ENCODE measurements at places on chromosomes 12 and 14.

DNA sequence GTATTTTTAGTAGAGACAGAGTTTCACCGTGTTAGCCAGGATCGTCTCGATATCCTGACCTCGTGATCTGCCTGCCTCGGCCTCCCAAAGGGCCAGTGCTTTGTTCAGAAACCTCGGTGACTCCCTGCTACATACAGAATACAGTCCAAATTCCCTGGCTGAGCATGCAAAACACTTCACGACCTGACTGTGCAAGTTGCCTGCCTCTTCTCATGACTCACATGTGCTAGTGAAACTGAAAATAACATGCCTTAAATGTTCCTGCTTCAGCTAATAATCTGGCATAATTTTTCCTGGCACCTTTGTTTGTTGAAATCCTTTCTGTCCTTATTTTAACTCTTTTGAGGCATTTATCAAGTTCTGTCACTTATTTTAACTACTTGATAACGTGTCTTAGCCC lies 8.2 kb downstream of the DMAC2L start:
- DNase-seq: peak; percentile 74

DNA sequence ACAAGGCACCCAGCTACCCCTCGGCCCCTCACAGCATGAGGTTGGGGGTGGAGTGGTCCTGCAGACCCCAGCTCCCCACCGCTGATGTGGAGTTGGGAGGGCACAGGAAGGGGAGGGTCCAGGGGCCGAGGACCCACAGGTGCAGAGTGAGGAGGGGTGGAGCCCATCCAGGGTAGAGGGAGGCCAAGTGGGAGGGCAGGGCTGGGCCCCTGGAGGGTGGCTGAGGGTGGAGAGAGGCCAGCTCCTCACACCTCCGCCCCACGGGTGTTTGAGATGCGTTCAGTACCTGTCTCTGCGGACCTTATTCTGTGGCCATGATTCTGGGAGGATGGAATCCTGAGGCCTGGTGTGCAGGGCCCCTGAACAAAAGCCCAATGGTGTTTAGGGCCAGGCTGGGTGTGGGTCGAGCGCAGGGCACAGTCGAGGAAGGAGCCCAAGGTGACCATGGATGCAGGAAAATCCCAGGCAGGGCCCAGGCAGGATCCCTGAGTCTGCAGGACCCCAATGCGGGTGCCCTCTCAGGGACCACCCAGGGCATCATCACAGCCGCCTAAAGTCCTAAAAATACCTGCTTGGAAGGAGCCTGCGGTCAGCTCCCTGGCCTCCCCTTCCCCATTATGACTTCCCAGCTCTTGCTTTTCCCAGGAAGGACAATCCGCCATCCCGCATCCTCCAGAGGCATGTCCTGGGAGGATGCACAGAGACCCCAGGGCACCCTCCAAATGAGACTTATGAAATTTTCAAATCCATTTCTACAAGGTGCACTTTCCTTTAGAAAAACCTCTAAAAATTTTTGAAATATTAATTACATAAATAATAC lies 377.1 kb upstream of the SFSWAP start:
- DNase-seq: no peak

- no peak for DNase-seq
These were observed 189.3 kb upstream of the G2E3 start for GRCh38 chr14:30369502-30370180.

DNA sequence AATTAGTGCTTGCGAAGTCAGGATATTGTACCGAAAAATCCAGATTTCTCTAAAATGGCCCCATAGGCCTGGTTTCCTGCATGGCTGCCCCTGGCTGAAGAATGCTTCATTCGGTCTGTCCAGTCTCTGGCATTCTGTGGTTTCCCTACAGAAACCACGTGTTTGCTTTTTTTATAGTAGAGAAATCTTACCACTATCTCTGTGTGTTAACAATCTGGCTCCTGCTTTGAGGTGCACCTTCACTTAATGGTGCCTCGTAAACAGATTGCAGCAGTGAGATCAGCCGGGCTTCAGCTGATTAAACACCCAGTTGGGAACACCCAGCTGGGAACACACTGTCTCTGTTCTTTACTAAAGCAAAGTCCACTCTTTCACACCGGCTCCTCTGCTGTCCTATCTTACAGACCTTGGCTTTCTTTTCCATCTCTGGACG lies 6.7 kb upstream of the DNAAF2 start:
- DNase-seq: peak; percentile 27

GRCh38 chr14:65019944-65020566 lies 33.4 kb downstream of the FNTB start:
- DNase-seq: peak; percentile 84

GRCh38 chr12:121036810-121037326 lies 2.2 kb downstream of the OASL start:
- peak; percentile 82 for DNase-seq

DNA sequence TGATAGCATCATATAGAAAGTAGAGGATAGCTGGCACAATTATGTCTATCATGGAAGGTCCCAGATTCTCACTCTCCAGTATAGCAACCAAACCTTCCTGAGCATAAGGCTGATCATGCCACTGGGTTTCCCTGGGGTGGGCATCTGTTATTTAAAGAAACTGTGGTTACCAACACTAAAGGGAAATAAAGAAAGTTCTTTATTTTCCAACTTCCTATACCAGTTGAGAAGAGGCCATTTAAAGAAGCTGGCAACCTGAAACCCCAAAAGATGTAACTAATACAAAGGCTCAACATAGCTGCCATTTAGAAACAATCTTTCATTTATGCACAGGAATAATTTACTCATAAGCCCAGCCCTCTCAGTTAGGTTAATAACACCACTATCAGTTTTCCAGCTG lies 3.1 kb downstream of the BCAT1 start:
- DNase-seq: no peak

GRCh38 chr12:28409892-28410291 lies 219.6 kb downstream of the CCDC91 start:
- DNase-seq: peak; percentile 32

DNA sequence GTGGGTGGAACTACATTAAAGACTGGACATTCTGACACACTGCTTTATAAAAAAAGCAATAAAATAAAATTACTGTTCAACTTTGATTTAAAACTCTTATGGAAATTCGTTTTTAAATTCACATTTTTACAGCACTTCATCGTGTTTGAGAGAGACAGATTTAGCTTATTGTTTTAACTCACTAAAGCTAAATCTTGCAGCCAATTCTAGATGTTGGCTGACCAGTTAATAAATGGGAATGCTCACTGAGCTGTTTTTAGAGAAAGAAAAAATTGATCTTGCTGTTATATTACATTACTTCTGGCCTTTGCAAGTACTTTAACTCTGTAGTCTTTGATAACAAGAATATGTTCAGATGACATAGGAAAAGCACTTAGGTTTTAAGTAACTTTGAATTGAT lies 157.1 kb downstream of the PLCZ1 start:
- DNase-seq: no peak

- DNase-seq: peak; percentile 96
These were observed 3.8 kb upstream of the PSMC6 start for GRCh38 chr14:52703225-52703624.

DNA sequence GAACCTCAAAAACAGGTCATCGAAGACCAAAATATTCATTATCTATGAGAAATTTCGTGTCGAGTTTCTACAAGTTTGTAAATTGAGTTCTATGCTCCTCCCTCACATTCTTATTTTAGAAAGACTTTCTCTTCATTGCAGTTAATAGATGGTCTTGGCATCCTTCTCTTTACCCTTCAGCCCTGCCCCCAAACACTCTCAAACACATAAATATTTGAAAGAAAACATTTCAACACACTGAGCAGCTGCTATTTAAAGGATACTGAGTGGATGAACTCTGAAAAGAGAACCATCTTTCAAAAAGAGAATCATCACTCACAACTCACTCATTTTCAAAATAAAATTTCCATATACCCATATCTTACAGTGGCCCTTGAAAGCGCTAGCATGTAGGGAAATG lies 67.1 kb downstream of the NUAK1 start:
- DNase-seq: peak; percentile 69

- no peak for DNase-seq
These were observed 3.1 kb upstream of the DDHD1 start for GRCh38 chr14:53156238-53156637.

- DNase-seq: no peak
These were observed 334.8 kb upstream of the RGS6 start for GRCh38 chr14:71597287-71597920.

DNA sequence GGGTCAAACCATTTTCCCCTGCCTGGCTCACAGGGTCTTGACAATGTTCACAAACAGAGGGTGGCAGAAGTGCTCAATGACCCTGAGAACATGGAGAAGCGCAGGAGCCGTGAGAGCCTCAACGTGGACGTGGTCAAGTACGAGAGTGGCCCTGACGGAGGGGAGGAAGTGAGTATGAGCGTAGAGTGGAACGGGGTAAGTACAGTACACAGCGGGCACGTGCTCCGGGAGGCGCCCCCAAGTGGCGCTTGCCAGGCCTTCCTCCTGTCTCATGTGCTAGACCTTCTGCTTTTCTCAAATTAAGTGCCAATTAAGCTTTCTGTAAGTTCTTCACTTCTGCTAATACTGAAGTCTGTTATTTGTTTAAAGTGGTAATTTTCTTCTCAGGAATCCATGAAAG lies 35.9 kb downstream of the XRCC3 start:
- DNase-seq: peak; percentile 39

DNA sequence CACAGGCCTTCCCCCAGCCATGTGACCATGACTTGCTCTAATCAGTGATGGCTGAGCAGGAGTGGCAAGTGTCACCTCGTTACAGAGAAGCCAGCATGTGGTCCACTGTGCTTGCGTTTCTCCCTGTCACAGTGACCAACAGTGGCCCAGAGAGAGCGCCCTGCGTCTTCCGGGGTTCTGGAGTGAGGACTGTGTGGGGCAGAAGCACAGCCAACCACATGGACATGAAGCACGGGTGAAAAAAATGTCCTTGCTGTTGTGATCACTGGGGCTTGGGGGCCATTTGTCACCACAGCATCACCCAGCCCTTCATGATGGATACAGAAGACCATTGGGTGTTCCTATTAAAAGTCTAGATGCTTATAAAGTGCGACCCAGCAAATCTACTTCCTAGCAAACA lies 174.6 kb upstream of the C14orf180 start:
- DNase-seq: no peak

DNA sequence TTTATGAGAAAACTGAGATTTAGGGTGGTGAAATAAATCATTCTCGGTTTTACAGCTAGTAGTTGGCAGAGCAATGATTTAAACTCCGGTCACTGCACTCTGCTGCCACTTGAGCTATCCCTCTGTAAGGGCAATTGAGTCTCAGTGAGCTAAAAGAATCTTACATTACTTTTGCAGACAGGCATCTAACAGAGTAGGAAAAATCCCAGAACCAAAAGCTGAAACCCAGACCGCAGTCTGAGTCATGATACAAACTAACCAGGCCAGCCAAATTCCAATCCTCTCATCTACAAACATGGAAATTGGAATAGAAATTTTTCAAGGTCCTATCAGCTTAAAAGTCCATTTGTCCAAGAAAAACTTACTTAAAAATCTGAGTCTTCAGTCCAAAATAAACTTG lies 73.7 kb downstream of the ANKS1B start:
- peak; percentile 91 for DNase-seq

DNA sequence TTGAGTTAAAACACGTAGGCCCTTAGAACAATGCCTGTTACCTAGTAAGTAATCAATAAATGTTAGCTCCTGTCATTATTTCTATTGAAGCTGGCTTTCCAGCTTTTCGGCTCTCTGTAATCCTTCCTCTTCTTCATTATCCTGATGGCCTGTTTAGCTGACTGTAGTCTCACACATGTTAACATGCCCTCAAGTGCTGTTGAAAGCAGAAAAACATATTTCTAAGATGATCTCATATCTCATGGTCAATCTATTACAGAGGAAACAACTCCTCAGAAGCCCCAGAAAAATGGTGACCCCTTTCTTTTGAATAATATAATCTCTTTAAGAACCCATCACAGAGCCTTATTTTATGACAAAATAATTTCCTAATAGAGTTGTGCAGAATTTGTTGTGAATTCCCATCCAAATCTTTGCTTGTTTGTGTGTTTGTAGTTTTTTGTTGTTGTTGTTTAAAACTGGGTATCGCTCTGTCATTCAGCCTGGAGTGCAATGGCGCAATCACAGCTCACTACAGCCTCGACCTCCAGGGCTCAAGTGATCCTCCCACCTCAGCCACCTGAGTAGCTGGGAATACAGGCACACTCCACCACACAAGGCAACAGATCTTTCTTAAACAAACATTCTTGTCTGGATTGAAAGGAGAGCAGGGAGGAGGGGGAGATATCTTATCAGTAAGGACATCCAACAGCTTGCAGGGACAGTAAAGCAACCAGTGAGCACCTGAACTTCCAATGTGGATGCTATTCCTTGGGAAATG lies 242.5 kb upstream of the CAND1 start:
- no peak for DNase-seq

DNA sequence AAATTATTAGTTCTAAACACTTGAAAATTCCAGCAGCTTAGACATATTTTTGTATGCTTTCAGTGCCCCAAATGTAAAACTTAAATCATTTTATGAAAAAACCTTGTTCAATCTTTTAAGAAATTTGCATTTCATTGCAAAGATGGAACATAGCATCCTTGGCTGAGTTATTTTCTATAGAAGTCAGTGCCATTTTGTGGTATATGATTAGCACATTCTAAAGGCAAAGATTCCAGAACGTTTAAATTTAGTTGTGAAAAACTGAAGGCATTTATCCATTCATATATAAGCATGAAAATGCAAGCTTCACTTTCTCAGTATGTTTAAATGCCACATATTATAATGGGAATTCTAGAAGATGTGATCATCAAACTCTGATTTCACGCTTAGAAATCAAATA lies 332.1 kb downstream of the APAF1 start:
- no peak for DNase-seq

GRCh38 chr14:81345781-81346180 lies 54.3 kb downstream of the STON2 start:
- DNase-seq: no peak

DNA sequence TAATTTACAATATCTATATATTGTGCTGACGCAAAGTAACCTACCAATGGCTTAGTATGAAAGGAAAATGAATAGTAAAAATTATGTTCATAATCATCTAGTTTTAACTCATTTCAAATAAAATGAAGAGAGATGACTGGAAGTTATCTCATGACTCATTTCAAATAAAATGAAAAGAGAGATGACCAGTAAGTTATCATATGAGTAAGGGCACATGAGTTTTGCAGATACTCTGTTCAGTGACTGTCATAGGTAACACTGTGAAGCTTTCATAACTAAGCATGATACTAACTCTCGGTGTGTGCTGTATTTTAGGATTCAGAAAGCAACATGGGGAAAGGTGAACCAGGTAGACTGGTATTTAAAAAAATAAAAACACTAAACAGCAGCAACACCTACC lies 364.5 kb upstream of the DIO2 start:
- no peak for DNase-seq

DNA sequence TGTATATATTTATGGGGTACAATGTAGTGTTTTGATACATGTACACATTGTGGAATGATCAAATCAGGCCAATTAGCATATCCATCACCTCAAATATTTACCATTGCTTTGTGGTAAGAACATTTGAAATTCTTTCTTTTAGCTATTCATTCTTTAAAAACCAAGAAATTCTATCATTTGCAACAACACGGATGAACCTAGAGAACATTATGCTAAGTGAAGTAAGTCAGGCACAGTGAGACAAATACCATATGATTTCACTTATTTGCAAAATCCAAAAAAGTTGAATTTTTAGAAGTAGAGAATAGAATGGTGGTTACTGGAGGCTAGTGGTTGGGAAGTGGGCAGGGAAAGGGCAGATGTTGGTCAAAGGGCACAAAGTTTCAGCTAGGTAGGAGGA lies 129.3 kb upstream of the PTPRQ start:
- peak; percentile 53 for DNase-seq

All from AG10803 (cell line).